T-helper 2 cell (primary cell): ENCODE measurements at places on chromosomes 11 and 22.

DNA sequence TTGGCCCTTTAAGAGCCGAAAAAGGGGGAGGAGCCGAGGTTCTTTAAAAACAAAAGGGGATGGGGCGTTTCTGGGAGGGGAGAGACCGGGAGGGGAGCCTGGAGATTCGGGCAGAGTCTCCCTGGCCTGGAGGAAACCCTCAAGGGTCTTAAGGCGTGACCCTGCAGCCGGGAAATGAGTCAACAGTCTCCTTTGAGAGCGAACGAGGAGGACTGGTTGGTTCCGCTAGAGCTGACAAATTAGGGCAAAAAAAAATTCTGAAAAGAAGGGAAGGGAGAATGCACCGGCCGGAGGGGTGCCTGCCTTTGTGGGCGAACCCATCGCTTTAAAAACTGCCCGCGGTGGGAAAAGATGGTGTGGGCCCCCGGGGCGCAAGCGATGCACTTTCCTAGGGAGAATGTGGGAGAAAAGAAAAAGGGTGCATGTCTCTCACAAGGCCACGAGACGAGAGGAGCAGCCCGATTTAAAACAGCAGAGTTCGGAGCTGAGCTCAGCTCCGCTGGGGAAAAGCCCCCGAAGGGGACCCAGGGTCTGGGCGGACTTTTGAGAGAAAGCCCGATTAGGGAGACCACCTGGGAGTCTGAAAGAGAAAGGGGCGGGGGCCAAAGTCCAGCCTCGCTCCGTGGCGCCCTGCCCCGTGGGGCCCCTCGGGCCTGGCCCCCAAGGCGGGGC, 874 bp downstream of the ZFTA start:
- peak; percentile 55 for DNase-seq

DNA sequence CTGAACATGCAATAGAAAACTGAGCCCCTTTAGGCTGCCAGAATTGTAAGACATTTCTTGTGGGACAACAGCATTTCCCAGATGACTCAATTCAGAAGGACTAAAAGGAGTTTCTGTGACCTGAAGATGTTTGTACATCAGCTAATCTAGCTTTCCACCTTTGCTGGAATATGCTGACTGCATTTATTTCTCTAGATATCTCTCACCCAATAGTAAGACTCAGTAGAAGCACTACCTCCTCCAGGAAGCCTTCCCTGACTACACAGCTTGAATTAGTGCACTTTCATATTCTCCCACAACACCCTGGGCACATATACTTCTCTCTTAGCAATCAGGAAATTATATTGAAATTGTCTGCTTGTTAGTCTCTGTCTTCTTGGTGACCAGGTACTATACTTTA, 98.1 kb upstream of the BLID start:
- no peak for DNase-seq

DNA sequence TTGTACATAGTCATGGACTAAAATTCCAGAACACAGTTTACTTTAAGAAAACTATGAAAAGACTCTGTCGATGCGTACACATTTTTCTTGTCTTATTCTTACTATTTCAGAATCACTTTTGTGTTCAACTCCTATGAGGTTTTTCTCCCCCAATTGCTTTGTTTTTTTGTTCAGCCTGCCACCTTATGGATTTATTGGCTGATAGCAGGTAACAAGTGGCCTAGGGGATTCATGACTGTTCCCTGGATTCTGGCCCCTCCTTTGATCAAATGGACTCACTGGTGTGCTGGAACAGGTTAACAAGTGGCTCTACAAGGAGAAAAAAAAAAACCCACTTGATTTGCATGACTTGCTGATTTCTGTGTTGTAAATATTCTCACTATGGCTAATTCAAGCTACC, 10.6 kb downstream of the MMP20 start:
- DNase-seq, result no peak

- DNase-seq, result no peak
These were observed 65.9 kb downstream of the LIF start for GRCh38 chr22:30180616-30181015.

DNA sequence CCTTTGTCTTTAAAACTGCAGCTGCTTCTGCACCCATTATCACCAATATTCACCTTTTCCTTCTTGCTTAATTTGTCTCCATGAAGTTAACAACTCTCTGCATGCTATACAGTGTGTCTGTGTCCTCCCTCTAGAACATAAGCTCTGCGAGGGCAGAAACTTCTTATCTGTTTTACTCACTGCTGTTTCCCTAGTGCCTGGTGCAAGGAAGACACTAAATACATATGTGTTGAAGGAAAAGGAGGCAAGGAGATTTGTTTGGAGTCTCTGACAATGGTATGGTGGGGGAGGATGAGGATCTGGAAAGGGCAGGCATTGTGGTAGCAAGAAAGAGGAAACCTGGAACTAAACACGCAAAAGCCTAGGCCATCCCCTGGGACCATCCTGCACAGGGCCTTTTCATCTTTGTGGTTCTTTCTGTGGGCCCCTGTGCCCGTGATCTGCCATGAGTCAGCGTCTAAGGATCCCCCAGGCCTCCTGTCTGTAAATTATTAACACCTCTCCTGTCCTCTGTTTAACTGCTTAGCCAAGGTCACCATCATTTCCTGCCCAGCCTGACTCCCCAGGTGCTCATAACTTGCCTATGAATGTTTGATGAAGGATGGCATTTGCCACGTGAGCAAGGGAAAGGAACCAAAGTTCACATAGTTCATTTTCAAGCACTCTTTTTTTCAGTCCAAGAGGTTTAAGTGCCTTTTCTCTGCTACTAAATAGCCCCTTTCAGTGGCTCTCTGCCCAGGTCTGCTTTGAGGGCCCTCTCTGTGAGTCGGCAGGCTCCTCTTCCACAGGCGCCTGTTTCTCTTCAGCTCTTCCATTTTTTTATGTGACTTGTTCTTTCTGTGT, 131.1 kb downstream of the RASSF10 start:
- no peak for DNase-seq

GRCh38 chr11:32366666-32367065, 68.7 kb downstream of the WT1 start:
- DNase-seq, result no peak

DNA sequence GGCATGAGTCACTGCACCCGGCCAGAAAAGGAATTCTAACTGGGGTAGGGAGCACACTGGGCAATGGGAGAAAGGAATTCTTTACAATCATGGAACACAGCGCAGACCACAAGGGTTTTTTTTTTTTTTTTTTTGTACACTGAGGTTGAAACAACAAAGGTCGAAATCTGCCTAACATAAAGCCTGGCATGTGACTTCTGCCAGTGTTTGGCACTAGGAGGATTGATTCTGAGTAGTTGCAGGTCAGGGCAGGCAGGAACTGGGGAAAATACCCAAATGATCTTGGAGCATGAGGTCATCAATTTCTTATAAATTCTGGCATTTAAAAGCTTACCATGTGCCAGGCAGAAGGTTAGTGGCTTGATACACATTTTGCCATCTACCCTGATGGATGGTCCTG, 202.0 kb upstream of the SNX19 start:
- no peak for DNase-seq

DNA sequence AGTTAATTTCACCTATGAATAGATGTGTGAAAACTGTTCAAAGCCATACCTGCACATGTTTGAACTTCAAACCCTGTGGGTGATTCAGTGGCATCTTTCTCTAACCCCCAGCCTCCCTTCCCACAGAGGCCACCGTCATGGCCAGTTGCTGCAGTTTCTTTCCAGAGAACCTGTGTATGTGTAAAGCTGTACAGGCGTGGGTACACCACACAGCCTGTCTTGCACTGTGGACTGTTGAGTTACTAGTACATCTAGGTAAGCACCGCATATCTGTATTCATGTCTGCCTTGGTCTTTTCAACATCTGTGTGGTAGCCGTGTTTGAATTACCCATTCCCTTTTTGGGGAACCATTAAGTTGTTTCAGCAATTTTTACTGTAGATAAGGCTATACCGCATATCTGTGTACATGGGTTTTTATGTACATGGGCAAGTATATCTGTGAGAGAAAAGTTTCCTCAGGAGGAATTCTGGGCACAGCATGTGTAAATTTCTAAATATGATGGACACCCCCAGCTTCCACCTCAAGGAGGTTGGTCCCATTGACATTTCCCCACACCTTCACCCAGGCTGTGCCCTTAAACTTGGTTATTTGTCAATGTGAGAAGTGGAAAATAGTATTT, 13.9 kb downstream of the NEAT1 start:
- no peak for DNase-seq

- DNase-seq, result no peak
These were observed 331.8 kb upstream of the MPPED2 start for GRCh38 chr11:30917859-30918478.

GRCh38 chr11:95453616-95454171, 222.7 kb upstream of the SESN3 start:
- no peak for DNase-seq

DNA sequence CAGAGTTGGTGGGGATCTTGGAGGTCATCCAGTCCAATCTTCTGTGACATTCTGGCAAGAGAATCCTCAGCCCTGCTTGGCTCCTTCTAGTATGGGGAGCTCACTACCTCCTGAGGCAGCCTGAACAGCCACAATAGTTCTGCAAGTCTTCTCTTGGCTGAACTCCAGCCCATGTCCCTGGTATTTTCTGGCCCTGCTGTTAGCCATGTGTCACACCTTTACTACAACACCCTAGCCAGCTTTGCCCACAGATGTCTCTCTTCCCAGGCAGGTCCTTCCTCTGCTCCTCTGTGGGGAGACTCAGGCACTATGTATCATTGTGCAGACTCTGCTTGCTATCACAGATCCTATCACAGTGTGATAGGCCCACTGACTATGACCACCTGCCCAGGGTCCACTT, 297.7 kb downstream of the CTTN start:
- DNase-seq, result no peak
